NCI-H1105 (cell line): ENCODE measurements at places on chromosomes 12 and 14.

DNA sequence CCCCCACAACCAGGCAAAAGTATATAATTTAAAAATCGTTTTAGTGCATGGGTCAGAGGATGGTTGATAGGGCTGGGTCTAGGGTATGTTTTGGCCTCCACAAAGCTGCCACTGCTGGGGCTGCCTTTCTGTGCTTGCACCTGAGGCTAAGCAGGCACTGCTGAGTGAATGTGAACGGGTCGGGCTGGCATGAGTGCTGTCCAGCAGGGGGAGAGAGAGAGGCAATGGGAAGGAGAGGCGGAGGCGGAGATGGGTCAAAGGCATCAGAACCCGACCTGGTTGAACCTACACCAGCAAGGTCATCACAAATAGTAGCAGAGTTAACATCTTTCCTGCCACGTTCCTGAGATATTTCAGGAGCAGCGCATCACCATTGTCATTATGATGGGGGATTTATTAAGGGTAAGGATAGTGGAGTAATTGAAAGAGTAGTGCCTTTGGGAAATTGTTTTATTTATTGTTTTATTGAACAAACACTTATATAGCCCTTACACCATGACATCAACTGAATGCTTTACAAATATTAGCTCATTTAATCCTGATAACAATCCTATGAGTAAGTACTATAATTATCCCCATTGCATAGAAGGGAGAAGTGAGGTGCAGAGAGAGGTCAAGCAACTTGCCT, 5.8 kb upstream of the NRXN3 start:
- DNase-seq = no peak

DNA sequence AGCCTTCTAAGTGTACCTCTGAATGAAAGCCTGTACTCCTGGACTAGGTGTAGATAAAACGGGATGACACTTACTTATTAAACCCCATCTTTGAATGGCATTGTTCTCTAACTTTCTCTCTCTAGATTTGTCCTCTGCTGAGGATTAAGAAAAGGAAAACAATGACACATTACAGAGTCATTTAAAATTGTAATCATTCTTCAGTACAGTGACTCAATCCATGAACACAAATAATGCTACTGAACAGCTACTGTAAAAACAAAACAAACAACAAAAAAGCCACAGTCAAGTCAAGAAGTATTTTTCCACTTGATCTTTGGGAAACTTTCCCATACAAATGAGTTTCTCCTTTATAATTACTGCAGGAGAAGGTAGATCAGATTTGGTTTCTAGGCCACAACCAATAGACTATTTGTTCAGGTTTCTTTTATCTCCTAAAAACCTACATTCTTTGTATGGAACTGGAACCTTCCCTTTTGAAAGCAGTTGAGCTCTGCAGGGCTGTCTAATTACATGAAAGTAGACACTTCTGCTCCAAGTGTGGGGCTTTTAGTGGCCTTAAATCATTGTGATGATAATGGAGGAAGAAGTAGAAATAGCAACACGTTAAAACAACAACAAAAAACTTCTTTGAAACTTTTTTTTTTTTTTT, 219.1 kb downstream of the ESR2 start:
- no peak for DNase-seq

DNA sequence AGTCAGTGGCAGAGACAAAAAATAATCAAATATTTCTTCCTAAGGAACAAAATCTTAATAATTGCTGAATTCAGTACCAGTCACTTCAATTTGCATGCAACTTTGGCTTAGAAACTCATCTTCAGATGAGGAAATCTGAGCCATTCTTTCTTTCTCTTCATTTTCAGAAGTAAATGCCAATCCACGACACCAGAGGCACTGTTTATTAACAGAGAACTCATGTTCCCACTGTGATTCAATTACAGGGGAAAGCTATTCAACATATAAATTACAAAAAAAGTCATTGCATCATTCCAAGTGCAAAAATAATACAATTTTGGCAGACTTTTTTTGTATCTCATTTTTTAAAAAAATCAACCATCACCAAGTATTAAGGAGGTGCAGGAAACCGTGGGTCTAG, 816.1 kb upstream of the TMEM132C start:
- DNase-seq = no peak

GRCh38 chr12:121656122-121656521, 13.3 kb downstream of the MORN3 start:
- no peak for DNase-seq

GRCh38 chr12:95100264-95101190, 27.1 kb upstream of the NR2C1 start:
- DNase-seq = no peak

DNA sequence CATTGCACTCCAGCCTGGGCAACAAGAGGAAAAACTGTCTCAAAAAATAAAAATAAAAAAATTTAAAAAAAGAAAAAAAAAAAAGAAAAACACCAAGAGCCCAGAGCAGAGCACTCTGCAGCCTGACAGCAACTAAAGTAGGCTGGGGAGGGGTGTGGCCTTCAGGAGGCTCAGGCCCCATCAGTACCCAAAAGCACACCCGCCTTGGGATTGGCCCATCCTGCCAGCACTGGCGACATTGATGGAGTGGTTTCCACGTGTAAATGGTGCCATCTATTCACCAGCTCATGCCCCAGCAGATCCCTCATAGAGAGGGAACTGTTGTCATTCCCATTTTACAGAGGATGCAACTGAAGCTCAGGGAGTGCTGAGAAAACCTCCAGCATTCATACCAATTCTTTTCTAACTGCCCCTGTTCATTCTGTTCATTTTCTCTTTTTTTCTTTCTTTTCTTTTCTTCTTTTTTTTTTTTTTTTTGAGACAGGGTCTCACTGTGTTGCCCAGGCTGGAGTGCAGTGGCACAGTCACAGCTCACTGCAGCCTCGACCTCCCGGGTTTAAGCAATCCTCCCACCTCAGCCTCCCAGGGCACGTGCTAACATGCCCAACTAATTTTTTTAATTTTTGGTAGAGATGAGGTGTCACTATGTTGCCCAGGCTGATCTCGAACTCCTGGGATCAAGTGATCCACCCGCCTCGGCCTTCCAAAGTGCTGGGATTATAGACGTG, 89.3 kb downstream of the IRF2BPL start:
- no peak for DNase-seq

GRCh38 chr12:116962783-116963356, 52.1 kb downstream of the FBXW8 start:
- DNase-seq = no peak

DNA sequence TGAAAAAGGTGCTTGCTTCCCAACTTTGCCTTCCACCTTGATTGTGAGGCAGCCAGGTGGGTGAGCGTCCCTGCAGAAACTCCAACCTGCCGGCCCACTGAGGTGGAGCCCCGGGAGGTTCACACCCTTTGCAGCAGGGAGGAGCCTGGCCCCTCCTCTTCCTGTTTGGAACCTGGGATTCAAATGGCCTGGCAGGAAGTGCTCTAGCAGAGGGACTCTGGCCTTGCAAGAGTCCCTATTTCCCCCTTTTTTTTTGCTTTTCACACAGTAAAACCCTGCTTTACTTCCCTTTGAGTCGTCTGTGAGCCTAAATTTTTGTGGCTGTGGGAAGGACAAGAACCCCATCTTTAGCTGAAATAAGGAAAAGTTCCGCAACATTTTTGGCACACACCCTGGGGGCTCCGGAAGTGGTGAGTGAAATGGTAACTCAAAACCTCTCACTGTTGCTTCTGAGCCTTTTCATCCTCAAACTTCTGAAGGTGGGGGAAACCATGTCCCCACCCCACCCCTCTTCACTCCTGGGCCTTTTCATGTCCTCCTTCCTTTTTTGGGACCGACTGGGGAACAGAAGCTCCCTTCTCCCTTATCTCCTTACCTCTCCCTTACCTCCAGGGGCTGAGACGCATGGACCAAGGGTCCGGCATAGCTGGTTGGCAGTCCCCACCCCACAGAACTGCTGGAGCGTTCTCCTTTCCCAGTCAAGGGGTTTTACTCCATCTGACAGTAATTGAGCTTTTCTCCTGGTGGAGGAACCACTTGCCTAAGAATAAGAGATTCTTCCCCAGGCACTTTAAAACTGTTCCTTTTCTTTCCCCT, 102.0 kb downstream of the KCNMB4 start:
- no peak for DNase-seq

GRCh38 chr12:96107236-96107635, 71.8 kb upstream of the LTA4H start:
- no peak for DNase-seq

GRCh38 chr12:1391722-1392121, 202.7 kb downstream of the FBXL14 start:
- no peak for DNase-seq

DNA sequence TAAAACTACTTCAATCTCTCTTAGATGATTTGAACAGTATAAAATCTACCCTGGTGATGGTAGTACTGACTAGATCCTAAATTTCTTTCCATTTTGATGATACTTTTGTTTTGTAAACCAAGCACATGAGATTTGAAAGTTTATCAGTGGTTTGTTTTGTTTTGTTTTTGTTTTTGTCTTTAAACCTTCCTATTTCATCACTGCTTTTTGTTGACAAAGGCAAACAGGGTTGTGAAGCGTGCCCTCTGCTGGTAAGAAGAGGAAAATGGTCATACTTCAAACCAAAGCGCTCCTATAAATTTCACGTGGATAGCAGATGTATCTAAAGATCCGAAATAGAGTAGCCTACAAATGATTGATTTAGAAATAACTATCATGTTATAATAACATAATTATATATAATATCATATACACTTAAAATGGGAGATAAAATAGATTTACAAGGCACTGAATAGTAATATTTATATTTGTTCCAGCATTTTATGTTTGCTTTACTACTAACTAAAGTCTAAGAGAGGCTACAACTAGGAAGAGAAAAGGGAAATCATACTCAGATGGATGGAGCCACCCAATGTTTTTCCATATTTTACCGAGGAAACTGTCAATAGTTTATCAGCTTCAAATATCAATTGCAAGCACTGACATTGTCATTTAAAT, 254.0 kb upstream of the USP15 start:
- DNase-seq = no peak

GRCh38 chr14:45251912-45252311, 1.1 kb downstream of the MIS18BP1 start:
- no peak for DNase-seq

DNA sequence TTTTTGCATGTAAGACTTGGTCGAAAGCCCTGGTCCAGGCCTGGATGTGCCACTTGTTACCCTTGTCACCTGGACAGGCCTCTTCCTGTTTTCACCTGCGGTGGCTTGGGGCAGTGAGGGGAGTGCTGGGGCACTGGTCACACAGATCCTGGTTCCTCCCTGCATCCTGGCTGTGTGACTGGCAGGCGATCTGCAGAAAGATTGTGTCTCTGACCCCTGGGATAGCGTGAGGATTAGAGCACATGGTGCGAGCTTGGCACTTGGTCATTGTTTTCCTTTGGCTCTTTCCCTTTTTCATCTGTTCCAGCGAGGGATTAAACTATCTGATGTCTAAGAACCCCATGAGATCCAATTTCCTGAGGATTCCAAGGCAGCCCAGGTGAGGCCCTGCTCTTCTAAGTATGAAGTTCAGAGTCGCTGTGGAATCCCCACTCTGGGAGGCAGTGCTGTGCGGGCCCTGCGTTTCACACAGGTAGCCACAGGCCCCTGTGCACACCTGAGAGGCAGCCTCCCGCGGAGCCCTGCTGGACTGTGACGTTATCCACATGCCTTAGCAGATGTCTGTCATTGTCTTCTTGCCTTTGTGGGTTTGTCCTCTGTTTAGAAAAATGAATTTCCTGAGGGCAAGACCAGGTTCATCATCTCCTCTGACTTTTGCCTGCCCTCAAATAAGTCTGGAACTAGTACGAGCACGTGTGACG, 288.4 kb downstream of the CACNA1C start:
- DNase-seq = no peak

GRCh38 chr14:81416194-81416952, 16.2 kb upstream of the STON2 start:
- DNase-seq = no peak

GRCh38 chr12:90153827-90154226, 445.2 kb upstream of the ATP2B1 start:
- no peak for DNase-seq

GRCh38 chr14:24082411-24083080, 11.2 kb downstream of the CPNE6 start:
- DNase-seq = no peak

GRCh38 chr14:29078810-29079522, 312.4 kb downstream of the FOXG1 start:
- no peak for DNase-seq

DNA sequence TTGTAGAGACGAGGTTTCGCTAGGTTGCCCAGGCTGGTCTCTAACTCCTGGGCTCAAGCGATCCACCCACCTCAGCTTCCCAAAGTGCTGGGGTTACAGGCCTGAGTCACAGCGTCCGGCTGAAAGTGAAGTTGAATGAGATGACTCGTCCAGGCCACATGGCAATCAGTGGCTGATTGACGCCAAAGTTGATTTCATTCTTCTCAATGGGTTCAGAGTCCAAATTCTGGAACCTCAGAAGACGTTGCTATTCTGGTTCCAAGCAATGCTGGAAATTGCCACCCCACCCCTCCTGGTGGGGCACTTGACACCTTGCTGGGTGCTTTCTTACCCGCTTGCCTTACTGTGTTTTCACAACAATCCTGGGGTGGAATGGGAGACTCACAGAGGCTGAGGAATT, 14.9 kb downstream of the ABCB9 start:
- DNase-seq = no peak

DNA sequence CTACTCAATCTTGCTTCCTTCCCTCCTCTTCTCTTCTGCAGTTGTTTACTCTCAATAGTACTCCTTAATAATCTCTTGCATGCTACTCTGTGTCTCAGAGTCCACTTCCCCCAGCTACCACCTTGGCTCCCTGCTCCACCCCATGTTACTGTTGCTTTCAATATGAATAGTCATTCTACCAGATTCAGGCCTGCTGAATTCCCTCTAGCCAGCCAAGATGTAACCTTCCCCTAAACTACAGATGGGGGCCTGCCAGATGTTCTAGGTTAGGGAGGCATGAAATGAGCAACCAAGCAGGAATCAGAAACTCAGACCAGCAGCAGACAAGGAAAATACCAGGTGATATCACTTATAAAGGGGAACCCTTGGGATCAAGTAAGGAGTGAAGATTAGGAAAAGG, 392.1 kb upstream of the DDHD1 start:
- DNase-seq = no peak

GRCh38 chr14:103753774-103754173, 38.2 kb downstream of the ZFYVE21 start:
- no peak for DNase-seq

- DNase-seq = no peak
Measured at GRCh38 chr12:92764831-92765230, 62.0 kb downstream of the PLEKHG7 start.

GRCh38 chr14:79947440-79948054, 263.8 kb downstream of the DIO2 start:
- peak; percentile 42 for DNase-seq

DNA sequence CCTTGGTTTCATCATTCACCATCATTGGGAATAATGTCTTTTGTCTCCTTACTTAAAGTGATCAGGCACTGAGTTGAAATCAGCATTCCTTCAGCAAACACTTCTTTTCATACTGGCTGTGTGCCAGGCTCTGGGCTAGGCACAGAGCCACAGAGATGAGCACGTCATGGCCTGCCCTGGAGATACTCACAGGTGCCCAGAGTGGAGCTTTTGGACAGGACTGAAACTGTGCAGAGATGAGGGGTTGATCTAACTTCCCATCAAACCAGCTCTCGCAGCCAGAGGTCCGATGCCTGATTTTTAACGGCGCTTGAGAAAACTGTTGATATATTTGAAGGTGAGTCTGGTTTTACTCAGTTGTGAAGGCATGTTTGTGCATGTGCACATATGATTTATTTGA, 43.1 kb downstream of the CACNA1C start:
- DNase-seq = no peak

GRCh38 chr12:59833408-59833807, 237.6 kb downstream of the SLC16A7 start:
- no peak for DNase-seq

- peak; percentile 23 for DNase-seq
Measured at GRCh38 chr14:32469388-32470160, 140.5 kb downstream of the AKAP6 start.
